ENCODE measurements at places on chromosomes 12 and 14.

DNA sequence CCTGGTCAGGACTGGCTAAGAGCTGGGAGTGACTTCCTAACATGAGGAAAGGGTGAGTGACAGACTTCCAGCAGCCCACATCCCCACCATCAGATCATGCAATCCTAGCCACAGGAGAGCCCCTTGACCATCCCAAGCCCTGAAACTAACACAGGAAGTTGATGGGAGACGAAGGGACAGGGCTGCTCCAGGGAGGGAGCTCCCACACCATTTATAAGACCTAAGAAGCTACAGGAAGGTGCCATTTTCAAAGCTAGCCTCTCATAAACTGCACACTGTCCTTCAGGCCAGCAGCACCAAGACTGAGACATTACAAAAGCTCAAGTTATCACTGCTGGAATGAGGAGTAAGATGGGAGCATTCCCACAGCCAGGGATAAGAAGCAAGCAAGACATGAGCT is 19.4 kb downstream of the SLC25A21 start:
- no peak for DNase-seq

GRCh38 chr14:21398901-21399300 is 15.1 kb upstream of the SUPT16H start:
- no peak for DNase-seq

- DNase-seq, result no peak
Observed at GRCh38 chr12:46998811-46999368, 80.5 kb upstream of the PCED1B start.

DNA sequence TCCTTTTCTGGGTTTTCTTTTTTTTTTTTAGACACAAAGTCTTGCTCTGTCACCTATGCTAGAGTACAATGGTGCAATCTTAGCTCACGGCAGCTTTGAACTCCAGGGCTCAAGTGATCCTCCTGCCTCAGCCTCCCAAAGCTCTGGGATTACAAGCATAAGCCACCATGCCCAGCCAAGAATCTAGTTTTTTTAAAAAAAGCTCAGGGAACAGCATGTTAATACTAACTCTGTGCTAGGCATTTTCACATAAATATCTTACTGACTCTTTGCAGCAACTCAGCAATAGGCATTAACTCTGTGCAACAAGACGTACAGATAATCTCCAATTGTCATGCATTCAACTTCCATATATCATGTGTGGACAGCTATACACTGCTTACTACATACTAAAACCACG is 97.4 kb downstream of the LLPH start:
- no peak for DNase-seq

DNA sequence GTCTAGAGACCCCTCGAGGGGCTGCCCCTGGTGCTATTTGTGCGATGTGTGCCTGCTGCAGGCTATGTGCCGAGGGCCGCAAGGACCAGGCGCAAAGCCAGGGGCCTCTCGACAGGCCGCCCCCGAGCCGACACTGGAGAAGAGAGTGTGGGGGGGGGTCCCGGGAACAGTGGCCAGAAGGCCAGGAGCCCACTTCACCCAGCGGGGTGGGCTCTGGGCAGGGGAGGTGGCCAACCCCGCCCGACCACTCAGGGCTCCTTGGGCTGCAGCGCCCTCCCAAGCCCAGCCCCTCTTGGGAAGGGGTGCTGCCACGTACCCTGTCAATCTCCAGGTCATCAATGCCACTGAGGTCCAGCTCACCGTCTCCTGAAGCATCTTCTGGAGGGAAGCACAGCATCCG is 28.6 kb upstream of the BTBD6 start:
- DNase-seq, result no peak

DNA sequence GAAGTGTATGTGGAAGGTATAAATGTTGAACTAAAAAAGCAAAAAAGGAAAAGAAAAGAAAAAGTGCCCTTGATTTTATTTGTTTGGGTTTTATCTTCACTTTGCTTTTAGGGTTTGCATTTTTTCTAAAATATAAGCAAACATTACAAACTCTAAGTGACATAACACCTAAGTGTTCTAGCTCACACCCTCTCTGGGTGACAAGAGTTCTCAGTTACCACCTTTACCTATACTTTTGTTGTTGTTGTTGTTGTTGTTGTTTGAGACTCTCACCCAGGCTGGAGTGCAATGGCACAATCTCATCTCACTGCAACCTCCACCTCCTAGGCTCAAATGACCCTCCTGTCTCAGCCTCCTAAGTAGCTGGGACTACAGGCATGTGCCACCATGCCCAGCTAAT is 13.0 kb downstream of the KLRG1 start:
- no peak for DNase-seq

DNA sequence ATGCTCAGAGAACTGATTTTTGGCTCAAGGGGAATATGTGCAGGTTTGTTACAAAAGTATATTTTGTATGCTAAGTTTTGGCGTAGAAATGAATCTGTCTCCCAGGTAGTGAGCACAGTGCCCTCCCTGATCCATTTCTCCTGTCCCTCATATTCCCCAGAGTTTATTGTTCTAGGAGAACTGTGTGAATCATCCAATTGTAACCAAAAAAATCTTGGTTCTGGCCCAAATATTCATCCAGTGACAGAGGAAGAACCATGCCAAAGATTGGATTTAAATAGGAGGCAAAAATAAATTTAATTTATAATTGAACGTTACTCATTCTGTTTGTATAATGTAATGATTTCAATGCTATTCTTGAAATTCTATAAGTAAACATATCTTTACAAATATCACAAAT is 4.8 kb downstream of the CATSPERB start:
- no peak for DNase-seq

- no peak for DNase-seq
Observed at GRCh38 chr14:52852810-52853521, 61.6 kb upstream of the GNPNAT1 start.

DNA sequence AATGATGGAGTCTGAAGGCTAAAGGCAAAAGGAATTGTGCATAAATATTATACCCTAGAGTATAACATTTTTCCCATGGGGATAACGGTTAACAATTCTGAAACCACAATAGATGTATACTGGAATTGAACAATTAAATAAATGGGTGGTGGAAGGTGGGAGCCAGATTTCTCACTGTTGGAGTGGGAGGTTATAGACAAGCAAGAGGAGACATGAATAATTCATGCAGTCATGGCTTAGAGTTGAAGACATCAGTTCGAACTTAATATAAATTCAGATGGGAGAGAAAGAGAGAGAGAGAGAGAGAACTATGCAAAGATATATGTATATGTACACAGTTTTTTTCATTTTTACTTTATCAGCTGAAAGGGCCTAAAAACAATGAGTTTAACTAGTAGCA is 523.9 kb downstream of the FOXG1 start:
- no peak for DNase-seq

GRCh38 chr12:46071335-46071734 is 81.0 kb upstream of the SCAF11 start:
- no peak for DNase-seq

GRCh38 chr12:4030929-4031702 is 157.9 kb upstream of the PARP11 start:
- DNase-seq, result peak; percentile 79

- peak; percentile 40 for DNase-seq
Observed at GRCh38 chr12:55729819-55730818, 1.3 kb upstream of the CD63 start.

DNA sequence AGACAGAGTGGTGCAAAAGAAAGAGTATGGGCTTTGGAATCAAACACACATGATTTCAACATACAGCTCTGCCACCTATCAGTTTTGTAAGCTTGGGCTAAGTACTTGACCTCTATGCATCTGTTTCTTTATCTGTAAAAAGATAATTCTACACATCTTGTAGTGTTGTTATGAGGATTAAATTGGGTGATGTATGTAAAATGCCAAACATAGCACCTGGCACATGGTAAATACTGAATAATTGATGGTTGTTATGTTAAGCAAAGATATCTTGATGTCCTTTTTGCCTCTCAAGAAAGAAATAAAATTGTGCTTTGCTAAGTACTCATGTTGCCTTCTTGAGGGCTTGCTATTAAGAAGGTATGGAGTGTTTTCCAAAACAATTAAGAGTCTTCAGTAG is 2.3 kb upstream of the CSRP2 start:
- DNase-seq, result no peak

DNA sequence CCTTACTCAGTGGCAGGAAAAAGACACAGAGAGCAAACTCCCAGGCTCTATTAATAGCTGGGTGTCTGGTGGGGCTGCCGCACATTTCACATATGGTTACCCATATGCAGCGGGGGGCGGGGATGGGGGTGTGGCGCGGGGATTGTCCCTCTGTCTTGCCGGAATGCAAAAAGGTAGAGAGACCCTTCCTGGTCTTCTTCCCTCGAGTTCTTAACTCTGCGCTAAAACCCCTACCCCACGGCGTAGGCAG is 1.7 kb downstream of the PRMT8 start:
- DNase-seq, result no peak

DNA sequence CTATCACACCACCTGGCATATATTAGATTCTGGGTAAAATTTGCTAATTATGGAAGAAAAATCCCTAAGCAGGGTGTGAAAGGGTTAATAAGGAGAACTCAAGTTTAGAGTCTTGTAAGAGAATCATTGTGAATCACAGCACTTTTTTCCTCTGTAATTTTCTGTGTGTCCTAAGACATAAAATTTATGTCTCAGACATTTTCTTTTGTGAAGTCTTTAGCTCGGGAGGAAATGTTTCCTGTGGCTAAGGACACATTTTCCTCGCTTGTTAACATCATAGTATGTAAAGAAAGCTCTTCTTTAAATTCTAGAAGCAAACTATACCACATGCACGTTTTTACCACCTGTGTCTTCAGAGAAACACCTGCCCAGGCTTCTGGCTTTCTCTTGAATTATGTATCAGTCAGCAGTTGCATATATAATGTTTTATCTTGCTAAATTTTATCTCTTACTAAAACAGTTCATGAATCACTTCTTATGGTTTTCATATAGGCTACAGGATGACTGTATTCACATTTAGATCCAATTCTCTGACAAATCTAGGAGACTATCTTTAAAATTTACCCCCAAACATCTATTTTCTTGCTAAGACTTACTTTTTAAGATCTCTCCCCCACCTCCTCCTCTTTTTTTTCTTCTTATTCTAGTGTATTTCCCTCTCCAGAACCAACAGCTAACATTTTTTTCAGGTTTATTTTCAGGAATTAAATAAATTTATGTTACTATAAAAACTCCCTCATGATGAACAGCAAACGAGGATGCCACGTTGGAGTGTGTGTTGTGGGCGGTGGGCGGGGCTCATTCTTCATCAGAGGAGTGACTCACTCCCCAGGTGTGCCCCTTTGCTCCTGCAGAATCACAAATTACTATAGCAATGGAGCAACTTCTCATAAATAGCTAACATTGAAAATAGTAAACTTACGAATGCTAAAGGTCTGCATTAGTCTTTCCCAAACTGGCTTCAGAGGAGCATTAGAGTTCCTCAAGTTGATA is 11.6 kb upstream of the CSRP2 start:
- peak; percentile 27 for DNase-seq

DNA sequence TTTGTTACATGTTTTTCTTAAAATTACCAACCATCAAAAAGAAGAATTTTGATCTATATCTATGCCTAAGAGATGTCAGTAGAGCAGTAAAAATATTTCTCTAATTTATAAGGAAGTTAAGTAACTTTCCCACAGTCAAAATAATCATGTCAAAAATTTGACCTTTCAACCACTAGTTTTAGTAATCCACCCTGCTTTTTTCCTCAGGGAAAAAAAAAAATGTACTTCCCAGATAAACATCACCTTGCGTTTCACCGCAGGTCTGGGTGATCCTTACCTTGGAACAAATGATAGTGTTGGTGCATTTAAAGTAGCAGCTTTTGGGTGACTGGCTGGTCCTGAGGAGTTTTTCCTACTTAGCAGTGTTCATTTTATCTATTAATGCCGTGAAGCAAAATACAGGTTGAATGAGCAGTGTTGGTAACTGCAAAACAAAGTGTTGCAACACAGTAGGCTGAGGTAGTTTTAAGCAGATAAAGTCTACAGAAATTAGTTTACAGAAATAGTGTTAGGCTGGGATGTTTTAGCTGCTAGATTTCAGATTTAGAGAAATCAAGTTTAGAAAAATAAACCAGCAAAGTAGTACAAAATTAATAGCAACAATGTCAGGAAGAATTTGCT is 137.2 kb upstream of the DNM1L start:
- DNase-seq, result no peak

DNA sequence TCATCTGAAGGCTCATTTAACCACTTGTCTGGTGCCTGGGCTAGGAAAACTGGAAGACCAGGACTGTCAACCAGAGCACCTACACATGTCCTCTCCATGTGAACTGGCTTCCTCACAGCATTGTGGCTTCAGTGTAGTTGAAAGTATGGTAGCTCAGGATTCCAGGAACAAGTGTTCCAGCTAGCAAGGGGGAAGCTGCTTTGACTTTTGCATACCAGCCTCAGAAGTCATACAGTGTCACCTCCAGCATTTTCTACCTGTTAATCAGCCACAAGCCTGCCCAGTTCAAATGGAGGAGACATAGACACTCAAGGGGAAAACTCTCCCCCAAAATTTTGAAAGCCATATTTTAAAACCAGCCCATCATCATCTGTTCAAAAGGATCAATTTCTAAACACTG is 212.8 kb upstream of the CAND1 start:
- DNase-seq, result no peak

DNA sequence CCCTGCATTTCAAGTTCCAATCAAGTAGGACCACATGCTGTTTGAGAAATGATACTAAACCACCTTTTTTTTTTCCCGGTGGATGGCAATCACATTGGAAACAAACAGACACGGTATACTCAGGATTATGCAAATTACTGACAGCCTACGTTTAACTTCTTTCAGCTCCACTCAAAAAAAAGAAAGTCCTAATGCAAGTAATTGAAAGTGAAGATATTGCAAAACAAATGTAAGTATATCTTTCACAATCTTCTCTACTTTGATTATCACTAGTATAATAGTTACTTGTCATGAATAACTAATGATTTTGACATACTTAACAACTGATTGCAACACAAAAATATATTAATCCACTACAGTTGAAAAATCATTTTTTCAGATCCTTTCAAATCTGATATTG is 2.6 kb upstream of the OSBPL8 start:
- no peak for DNase-seq

DNA sequence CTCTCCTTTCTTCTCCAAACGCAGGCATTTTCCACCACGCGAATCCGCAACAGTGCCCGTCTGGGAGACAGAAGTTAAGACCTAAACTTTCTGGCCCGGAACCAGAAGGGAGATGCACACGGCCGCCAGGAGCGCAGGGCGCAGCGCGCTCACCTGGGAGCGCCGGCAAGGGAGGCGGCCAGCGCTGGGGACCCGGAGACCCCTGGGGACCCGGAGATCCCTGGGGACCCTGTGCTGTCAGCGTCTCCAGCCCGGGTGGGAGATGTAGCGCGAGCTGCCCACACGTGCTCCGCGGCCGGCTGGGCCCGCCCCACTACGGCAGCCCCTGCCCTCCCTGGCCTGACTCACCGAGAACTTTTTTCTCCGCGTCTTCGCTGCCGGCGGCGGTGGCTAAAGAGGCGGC is 620 bp downstream of the YBX3 start:
- peak; percentile 64 for DNase-seq

GRCh38 chr12:71439362-71439612 is 311 bp upstream of the LGR5 start:
- no peak for DNase-seq

- DNase-seq, result no peak
Observed at GRCh38 chr14:99578541-99579101, 25.4 kb downstream of the CCDC85C start.

- no peak for DNase-seq
Observed at GRCh38 chr12:31267966-31268365, 58.0 kb downstream of the SINHCAF start.

GRCh38 chr12:60981473-60981872 is 1278.7 kb upstream of the USP15 start:
- DNase-seq, result no peak

- no peak for DNase-seq
Observed at GRCh38 chr14:42307239-42307825, 700.7 kb downstream of the LRFN5 start.

All from activated T-cell treated with anti-CD3 and anti-CD28 coated beads, Interleukin-2, amount 50 U/mL, for 1 hour (primary cell).